Natural killer cell (primary cell): ENCODE measurements at places on chromosomes 16 and 17. TPM values are rescaled to one million over a fixed set of nuclear protein-coding genes. Genes with fewer than 3 reads are reported as not detected.

The MT3 gene
- not detected for total RNA-seq

DNA sequence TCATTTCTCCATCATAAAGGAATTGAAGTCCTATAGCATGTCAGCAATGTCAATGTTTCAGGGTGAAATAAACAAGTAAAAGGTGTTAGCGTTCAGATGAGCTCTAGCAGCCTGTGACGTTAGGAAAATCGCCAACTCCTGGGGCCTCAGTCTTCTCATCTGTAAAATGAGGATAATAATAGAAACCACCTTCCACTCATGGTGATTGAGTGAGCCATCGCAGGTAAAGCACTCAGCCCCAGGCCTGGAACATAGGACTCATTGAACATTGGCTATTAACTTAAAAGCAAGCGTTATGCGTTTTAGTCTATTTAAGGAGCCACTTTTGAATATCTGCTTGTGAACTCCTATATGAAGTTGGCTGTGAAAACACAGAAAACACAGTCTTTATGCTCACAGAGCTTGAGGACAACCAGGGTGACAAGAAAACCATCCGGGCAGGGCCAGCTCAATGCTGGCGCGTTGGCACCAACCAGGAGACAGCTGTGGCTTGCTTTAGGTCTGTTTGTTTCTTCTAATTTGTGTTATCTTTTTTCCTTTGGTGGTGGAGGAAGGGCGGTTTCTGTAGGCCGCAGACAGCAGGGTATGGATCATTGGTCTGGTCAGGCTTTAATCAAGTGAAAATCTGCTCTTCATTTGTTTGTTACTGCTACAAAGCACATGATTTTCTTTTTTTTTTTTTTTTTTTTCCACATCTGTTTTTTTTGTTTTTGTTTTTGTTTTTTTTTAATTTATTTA, 35.7 kb upstream of the MED9 start:
- DNase-seq: no peak

The GAS2L2 gene
- total RNA-seq: not detected

DNA sequence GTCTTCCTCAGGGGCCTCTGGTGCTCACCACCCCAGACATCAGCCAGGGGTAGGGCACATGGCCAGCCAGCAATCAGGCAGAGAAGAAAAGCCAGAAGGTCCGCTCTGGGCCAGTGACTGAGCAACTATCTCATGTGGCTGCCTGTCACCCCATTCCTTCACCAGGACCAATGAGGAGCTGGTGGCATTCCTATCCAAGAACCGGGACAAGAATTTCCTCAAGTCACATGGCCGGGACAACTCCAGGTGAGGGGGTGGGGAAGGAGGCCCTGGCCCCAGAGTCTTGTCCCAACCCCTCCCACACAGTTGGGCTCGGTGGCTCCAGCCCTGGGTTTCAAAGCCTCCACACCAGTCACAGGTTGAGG, 9.4 kb downstream of the XYLT2 start:
- DNase-seq: no peak

The CNGB1 gene
- total RNA-seq: not detected

DNA sequence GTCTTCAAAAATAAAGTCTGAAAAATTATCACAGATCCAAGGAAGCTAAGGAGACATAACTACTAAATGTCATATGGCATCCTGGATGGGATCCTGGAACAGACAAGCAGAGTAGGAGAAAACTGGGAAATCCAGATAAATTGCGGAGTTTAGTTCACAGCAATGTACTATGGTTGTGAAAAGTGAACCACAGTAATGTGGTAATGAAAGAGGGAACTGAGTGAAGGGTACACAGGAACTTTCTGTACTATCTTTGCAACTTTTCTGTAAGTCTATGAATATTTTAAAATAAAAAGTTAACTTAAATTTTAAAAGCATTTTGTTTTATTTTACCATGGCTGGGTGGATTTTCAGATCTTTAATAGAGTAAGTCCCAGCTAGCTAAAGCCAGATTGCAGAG, 16.3 kb downstream of the SLFN12L start:
- no peak for DNase-seq

The ASGR1 gene
- 1.4 TPM for total RNA-seq

- no peak for DNase-seq
These were observed 62.8 kb upstream of the HS3ST2 start for GRCh38 chr16:22751104-22751667.

- DNase-seq: no peak
These were observed 440.3 kb upstream of the MAF start for GRCh38 chr16:80040814-80041213.

DNA sequence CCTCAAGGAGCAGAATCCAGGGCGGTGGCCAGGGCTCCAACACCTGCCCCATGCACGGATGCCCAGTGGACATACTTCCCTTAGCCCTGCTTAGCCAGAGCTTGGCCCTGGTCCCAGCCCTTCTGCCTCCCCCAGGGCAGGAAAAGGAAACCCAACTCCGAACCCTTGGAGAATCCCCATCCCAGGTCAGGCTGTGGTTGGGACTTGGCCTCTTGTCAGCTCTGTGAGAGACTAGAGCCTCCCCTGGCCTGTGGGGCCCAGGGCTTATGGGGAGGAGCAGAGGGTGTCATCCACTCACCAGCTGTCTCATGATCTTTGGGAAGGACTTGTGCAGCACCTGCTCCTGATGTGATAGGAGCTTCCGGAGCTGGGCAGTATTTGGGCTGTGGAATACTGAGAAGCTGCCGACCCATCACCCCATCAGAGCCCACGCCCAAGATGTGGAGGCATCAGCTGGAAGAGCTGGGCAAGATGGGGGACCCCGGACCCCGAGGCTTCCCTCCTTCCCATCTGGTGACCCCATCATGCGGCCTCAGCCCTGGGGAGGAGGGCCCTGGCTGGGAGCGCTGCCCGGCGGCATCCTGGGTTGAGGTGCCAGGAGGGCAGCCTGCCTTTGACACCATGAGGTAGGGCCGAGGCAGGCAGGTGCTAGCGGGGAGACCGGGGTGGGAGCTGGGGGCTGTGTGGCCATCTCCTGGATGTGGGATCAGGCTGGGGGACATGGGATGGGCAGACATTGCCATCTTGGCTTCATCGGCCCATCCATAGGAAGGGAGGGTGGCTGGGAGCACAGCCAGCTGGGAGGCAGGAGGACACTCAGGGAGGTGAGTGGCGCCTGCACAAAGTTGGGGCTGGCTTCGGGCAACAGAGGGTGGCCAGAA, 45.1 kb downstream of the TNFRSF13B start:
- no peak for DNase-seq

The IRF8 gene
- 167 TPM for total RNA-seq

DNA sequence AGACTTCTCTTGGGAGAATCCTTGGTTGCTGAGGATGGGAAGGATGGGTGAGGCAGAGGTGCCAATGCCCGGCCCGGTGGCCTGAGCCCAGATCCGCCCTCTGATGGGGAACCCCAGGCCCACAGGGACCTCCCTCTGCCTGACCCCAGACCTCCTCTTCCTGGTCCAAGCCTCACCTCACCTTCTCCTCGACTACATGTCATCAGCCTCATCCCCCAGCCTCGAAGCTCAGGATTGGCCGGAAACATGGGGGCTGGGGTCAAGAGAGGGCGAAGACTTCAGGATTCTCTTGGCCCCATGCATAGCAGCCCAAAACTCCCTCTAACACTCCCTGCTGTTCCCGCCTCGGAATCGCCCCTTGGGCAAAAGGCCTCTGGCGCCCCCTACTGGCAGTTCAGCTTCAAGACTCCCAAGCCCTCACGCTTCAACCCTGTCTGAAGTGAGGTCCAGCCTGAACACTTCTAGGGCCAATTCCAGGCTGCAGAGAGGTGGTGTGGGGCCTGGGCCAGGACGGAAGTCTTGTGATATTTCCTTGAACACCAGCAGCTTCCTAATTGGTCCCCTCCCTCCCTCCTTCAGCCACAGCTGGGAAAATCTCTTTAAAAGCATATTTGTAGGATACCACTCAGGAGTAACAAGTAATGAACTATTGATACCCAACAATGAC, 47.2 kb downstream of the ARHGAP27 start:
- DNase-seq: peak; percentile 93
